ENCODE measurements at places on chromosomes 7 and 10. TPM values are rescaled to one million over a fixed set of nuclear protein-coding genes. Genes with fewer than 3 reads are reported as not detected.

- no peak for DNase-seq
Observed at GRCh38 chr10:21494191-21495001, 31.1 kb downstream of the SKIDA1 start.

GRCh38 chr7:83819911-83820310 lies 171.0 kb upstream of the SEMA3E start:
- no peak for DNase-seq

GRCh38 chr10:63628526-63629362 lies 107.5 kb downstream of the REEP3 start:
- DNase-seq = no peak

GRCh38 chr7:44537442-44537841 lies 3.7 kb downstream of the NPC1L1 start:
- DNase-seq = no peak

- DNase-seq = no peak
Observed at GRCh38 chr10:5423771-5424170, 11.4 kb downstream of the NET1 start.

ZDHHC4 gene
- total RNA-seq = 32.9 TPM

CFAP43 gene
- not detected for total RNA-seq

DNA sequence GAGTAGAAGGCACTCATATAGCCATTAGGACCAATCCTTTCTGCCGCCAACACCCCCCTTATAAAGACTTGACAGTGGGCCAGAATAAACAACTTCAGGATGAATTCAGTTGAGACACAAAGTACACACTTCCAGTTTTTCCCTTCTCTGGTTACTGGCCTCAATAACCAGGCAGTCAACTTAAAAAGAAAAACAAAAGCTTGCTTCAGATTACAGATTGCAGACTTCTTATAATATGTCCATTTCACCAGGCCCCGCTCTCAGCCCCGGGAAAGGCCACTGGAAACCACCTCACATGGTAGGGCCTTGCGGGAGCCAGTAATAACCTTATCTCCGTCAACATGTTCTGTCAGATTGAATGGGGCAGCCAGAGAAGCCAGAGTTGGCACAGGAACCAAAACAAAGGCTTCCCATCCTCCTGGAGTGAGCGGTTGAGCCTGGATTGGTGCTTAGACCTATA lies 108.8 kb downstream of the EGFR start:
- DNase-seq = no peak

DNA sequence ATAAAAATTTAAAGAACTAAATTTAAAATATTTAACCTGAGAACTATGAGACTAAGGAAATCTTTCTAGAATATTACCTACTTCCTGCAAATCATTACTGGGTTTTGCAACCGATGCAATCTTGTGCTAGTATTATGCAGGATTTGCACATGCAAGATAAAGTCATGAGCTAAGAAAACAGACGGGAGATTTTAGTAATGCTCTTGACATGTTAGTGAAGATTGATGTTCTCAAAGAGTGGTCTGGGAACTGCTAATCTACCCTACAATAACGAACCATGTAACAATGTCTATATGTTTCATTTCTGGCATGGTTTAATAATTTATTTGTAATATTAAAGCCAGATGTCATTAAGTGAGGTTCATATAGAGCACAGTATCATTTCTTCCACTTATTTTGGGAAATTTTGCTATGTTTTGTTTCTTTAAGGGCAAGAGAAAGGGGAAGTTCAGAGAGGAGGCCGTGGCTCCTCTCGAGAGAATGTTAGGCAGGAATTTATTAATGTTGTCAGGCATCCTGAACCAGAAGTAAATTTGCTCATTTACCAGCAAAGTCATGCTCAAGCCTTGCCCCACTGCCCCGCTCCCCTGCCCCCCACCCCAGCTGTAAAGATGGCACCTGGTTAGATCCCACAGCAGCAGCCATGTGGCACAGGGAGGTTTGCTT lies 22.8 kb downstream of the LRRC17 start:
- DNase-seq = no peak

- no peak for DNase-seq
Observed at GRCh38 chr7:121107923-121108498, 119.5 kb downstream of the CPED1 start.

DNA sequence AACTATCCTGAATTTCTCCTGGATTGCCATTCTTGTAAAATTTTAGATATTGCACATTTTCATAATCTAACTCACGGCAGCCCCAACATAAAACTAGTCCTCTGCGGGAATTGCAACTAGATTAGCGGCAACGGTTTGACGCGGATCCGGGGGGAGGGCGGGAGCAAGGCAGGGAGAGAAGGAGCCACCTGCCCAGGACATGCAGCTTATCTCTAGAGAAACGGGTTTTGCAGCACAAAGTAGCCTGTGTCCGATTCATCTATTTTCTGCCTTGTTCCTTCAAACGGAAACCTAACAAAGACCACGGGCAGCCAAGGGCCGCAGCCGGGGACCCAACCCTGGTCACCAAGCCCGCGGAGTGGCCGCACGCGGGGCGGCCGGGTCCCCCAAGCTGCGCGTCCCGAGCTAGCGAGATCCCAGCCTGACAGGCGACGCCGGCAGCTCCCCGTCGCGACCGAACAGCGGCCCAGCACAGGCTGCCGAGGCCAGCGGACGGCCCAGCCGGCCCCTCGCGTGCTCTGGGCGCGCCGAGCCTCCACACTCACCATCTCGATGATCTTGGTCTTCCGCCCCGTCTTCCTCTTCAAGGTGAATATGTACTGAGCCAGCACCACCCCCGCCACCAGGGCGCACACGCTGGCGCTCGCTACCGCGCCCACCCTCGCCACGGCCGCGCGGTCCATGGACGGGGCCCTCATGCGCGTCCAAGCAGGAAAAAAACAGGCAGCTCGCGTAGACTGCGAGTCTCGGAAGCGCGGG lies at the start of gene NT5C3A:
TSS of gene NT5C3A (minus strand) at position 754 of the 759 bp plus-strand sequence. CDS start at position 683, 71 bp downstream.
- DNase-seq = no peak

DNA sequence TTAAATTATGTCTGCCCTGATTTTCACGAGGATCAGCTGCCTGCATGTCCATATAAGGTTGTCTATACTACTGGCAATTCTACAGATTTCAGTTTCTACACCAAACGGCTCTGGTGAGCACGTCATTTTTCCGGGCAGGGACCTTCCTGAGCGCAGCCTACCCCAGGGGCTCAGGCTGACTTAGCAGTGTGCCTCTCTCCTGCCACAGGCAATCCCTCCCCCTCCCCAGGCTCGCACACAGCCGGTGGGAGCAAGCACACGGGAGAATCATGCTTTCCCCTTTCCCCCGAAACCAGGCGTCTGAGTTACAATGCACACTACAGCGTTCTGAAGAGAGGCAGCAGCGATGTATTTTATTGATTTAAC lies 1.7 kb downstream of the KLF6 start:
- peak; percentile 78 for DNase-seq

GRCh38 chr7:43590862-43591557 lies 8.1 kb downstream of the STK17A start:
- no peak for DNase-seq

CDK1 gene
- 1.3 TPM for total RNA-seq

DNA sequence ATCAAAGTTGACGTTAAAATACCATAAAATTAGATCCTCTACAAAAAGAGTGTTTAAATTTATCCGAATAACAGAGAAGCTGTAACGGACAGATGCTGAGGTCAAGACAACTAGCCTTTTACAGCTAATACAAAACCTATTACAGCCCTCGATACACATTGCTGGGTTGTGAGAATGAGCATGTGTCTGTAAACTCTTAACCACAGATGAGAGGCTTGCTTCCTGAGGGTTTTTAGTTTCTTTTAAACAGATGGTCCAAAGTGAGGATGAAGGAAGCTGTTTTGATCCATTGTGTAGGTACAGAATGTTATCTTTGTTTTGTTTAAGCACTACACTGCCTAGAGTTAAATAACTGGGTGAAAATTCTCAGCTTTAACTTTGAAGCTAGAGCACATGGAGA lies 578.2 kb downstream of the PARD3 start:
- no peak for DNase-seq

- DNase-seq = no peak
Observed at GRCh38 chr7:134024739-134025138, 102.4 kb upstream of the LRGUK start.

SAP25 gene
- 119 TPM for total RNA-seq

- no peak for DNase-seq
Observed at GRCh38 chr10:5587151-5588079, 62.7 kb downstream of the CALML3 start.

MGMT gene
- 21.7 TPM for total RNA-seq

ZKSCAN5 gene
- 5.4 TPM for total RNA-seq

GRCh38 chr10:29735628-29736365 lies 101.0 kb upstream of the SVIL start:
- DNase-seq = peak; percentile 19

- no peak for DNase-seq
Observed at GRCh38 chr10:78867555-78867939, 201.2 kb upstream of the ZMIZ1 start.

DNA sequence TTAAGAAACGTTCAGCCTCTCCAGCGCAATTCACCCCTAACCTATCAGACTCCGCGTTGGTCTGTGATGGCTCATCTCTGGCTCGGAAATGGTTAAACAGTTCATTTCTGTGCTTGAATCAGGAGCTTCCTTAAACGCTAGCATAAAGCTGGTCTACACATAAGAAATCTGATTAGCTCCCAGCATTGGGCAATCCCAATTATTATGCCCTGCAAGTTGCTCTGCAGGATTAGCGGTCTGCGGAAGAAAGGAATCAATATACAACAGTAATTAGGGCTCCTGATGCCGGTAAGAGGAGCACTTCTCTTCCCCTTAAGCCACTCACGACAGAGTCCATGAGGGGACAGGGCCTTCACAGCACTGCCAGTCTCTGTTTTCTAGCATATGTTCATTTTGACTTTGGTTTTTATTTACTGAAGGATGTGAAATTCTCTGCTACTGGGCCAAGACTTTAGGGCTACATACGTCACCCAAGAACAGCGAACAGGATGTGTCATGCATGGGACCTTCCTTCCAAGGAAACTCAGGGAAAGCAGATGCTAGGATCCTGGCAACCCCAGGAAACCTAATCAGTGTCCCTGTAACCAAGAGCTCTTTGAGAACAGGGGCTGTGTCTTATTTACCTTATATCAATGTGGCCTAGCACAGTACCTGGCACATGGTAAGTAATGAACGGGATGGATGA lies 324.4 kb downstream of the KCNMA1 start:
- no peak for DNase-seq

- DNase-seq = no peak
Observed at GRCh38 chr7:108561047-108561619, 8.4 kb downstream of the THAP5 start.

All from T-cell (primary cell).